Heart left ventricle (tissue), 16 donors: ENCODE measurements at places on chromosomes 6 and 20.

DNA sequence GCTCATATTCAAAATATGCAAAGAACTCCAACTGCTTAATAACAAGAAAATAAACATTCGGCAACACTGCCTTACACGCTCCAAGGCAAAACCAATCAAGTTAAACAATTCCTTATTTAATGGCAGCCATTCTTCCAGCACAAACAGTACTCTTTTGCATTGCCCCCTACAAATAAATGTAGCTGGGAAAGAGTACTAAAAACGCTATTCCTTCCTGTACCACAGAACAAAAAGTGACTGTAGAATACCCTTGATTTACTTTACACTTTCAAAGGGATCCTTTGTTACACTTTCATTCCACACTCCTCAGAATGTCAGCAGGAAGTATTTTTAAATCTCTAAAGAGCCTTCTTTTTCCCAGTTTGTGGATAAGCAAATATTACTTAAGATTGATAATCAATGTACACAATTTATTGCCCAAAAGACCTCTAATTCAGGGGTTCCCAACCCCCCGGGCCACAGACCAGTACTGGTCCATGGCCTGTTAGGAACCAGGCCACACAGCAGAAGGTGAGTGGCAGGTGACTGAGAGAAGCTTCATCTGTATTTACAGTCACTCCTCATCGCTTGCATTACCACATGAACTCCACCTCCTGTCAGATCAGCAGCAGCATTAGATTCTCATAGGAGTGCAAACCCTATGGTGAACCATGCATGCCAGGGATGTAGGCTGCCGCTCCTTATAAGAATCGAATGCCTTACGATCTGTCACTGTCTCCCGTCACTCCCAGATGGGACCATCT is 51.6 kb downstream of the MBOAT1 start:
- no peaks in the 10 kb centered on the region for H3K27me3 ChIP-seq
- H3K4me3 ChIP-seq = no peak overlapping the region
- no peak for DNase-seq
- no peaks in the 10 kb centered on the region for H3K36me3 ChIP-seq

DNA sequence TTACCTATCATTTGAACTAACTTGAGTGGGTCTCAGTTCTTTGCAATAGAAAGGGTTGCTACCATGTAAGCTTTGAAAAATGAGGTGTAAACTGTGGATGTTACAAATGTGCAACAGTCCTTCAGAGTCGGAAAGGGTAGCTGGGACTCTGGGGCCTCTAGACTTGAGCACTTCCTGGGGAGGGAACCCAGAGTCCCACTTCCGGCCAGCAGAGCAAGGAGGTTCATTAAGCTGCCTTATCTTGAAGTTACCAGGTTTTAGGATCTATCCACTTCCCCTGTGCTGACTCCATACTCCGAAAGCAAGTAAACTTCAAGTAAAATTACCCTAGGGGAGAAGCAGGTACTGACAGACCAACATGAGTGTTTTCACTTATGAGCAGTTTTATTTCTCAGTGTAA is 9.4 kb downstream of the TRIM10 start:
- H3K36me3 ChIP-seq = no peaks in the 10 kb centered on the region
- H3K27me3 ChIP-seq = no peaks in the 10 kb centered on the region
- no peak for DNase-seq
- no peak overlapping the region for H3K27ac ChIP-seq
- no peak overlapping the region for H3K4me3 ChIP-seq
- no peaks in the 10 kb centered on the region for H3K4me1 ChIP-seq

DNA sequence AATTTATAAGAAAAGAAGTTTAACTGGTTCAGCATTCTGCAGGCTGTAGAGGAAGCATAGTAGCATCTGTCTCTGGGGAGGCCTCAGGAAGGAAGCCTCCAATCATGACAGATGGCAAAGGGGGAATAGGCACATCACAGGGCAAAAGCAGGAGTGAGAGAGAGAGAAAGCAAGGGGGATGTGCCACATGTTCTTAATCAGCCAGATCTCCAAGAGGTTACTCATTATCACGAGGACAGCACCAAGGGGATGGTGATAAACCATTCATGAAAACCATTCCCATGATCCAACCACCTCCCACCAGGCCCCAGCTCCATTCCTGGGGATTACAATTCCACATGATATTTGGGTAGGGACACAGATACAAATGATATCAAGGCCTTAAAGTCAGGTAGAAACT is 217.5 kb upstream of the TCF21 start:
- no peaks in the 10 kb centered on the region for H3K36me3 ChIP-seq
- DNase-seq = no peak
- no peak overlapping the region for H3K4me3 ChIP-seq
- H3K27me3 ChIP-seq = no peaks in the 10 kb centered on the region

DNA sequence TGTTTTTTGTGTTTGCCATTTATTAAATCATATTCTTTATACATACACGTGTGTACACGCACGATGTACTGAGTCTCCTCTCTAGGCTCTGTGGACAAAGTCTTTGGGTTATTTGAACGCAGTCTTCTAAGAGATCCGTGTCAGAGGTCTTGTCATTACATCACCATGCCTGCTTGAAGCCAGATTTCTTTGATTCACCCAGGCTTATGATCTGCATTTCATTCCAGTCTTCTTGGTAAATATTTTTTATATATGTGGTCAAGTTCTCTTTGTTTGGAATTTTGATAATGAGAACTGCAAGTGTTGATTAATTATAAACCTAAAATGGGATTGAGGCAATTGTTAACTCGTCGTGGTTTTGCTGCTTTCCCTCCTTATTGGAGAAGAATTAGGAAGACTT is 34.6 kb downstream of the KCNS1 start:
- DNase-seq = no peak
- no peaks in the 10 kb centered on the region for H3K4me1 ChIP-seq
- H3K4me3 ChIP-seq = no peak overlapping the region
- no peaks in the 10 kb centered on the region for H3K36me3 ChIP-seq

DNA sequence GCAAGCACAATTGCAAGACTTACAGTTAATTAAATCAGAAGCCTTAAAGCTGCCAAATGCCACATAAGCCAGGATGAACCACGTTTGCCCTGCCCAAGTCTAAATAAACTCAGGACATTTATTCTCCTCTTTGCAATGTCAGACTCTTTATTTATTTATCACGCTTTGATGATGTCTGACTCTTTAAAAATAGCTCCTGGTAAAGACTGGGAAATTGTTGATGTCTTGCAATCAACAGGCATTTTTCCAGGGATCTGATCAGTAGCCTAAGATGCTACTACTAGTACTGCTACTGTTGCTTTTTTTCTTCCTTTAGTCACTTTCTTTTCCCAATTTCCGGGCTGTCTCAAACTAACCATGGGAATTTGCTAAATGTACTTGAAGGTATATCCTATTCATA is 365.8 kb upstream of the MARCKS start:
- H3K27me3 ChIP-seq = no peaks in the 10 kb centered on the region
- no peak overlapping the region for H3K27ac ChIP-seq
- H3K4me3 ChIP-seq = no peak overlapping the region
- DNase-seq = no peak
- H3K4me1 ChIP-seq = no peaks in the 10 kb centered on the region

GRCh38 chr6:159941286-159942113 is 27.4 kb upstream of the IGF2R start:
- no peak for DNase-seq
- no peak overlapping the region for H3K27ac ChIP-seq
- no peaks in the 10 kb centered on the region for H3K27me3 ChIP-seq
- H3K4me3 ChIP-seq = no peak overlapping the region

GRCh38 chr20:63124782-63125580 is 91.0 kb downstream of the YTHDF1 start:
- H3K36me3 ChIP-seq = no peaks in the 10 kb centered on the region
- H3K4me1 ChIP-seq = no peaks in the 10 kb centered on the region
- no peaks in the 10 kb centered on the region for H3K27me3 ChIP-seq
- no peak overlapping the region for H3K4me3 ChIP-seq
- H3K27ac ChIP-seq = no peak overlapping the region

- no peaks in the 10 kb centered on the region for H3K36me3 ChIP-seq
- no peaks in the 10 kb centered on the region for H3K27me3 ChIP-seq
- H3K4me3 ChIP-seq = no peak overlapping the region
These were observed 24.5 kb downstream of the TOX2 start for GRCh38 chr20:43938932-43939761.

DNA sequence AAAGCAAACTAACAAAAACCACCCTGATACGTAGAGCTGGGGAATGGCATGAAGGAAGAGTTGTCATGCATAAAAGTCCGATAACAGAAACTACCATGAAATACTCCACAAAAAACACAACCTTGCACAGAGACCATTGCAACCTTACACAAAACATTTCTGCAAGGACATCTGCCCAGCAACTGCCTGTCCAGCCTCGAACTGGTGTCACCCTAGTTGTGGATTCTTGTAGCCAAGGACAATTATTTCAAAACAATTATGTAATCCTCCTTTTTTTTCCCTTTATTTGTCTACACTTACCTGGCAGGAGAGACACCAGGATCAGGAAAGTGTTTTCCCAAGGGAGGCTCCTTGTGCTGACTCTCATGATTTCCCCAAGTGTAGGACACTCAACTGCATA is 232.5 kb upstream of the SYNDIG1 start:
- H3K4me3 ChIP-seq = no peak overlapping the region
- no peaks in the 10 kb centered on the region for H3K27me3 ChIP-seq
- no peaks in the 10 kb centered on the region for H3K4me1 ChIP-seq

DNA sequence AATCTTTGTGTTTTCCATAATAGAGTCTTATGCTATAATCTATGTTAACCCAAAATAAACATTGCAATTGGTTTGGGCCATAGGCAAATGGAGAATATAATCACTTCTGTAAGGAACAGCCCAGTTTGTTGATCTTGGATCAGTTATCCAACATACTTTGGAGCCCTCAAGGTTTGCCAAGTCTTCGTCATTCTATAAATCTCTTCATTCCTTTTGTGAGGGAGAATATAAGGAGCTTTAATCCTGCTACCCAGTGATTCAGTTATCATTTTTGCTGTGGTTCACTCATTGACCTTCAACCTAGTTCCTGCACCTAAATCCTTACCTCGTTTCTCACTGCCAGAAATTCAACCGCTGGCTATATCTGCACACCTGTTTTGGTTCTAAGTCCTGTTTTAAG is 500.3 kb upstream of the PTCHD4 start:
- no peak for DNase-seq
- no peaks in the 10 kb centered on the region for H3K36me3 ChIP-seq
- H3K4me3 ChIP-seq = no peak overlapping the region
- H3K27ac ChIP-seq = no peak overlapping the region
- H3K27me3 ChIP-seq = no peaks in the 10 kb centered on the region

DNA sequence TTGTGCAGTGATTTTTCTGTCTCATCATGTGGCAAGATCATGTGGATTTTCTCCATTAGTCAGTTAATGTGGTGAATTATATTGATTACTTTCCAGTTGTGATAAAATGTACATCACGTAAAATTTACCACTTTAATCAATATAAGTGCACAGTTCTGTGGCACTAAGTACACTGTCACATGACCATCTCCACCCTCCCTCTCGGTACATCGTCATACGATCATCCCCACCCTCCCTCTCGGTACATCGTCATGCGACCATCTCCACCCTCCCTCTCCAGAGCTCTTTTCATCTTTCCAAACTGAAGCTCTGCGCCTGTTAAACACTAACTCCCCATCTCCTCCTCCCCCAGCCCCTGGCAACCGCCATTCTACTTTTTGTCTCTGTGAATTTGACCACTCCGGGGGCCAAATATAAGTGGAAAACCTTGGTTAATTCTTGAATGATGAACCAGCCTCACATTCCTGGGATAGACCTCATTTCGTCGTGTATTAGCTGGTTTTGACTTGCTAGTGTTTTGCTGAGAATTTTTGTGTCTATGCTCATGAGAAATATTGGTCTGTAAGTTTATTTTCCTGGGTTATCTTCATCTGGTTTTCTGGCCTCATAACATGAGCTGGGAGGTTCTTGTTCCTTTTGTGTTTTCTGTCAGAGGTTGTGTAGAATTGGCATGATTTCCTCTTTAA is 10.8 kb downstream of the NTSR1 start:
- peaks cover 12% of the 10 kb centered on the region for H3K27me3 ChIP-seq
- no peaks in the 10 kb centered on the region for H3K36me3 ChIP-seq
- no peak for DNase-seq
- H3K27ac ChIP-seq = no peak overlapping the region

- no peak overlapping the region for H3K4me3 ChIP-seq
- peak; percentile 68 for DNase-seq
- H3K27me3 ChIP-seq = no peaks in the 10 kb centered on the region
- no peak overlapping the region for H3K27ac ChIP-seq
- peaks cover 41% of the 10 kb centered on the region for H3K4me1 ChIP-seq
These were observed 20.2 kb upstream of the TNFAIP3 start for GRCh38 chr6:137846772-137847313.

GRCh38 chr20:14860410-14860814 is 523.0 kb upstream of the FLRT3 start:
- H3K27me3 ChIP-seq = no peaks in the 10 kb centered on the region
- H3K36me3 ChIP-seq = no peaks in the 10 kb centered on the region
- H3K4me1 ChIP-seq = no peaks in the 10 kb centered on the region
- no peak overlapping the region for H3K4me3 ChIP-seq
- no peak for DNase-seq

- H3K4me1 ChIP-seq = no peaks in the 10 kb centered on the region
- no peak for DNase-seq
- no peaks in the 10 kb centered on the region for H3K27me3 ChIP-seq
- H3K4me3 ChIP-seq = no peak overlapping the region
- H3K27ac ChIP-seq = no peak overlapping the region
These were observed 120.9 kb downstream of the COL12A1 start for GRCh38 chr6:75084872-75085381.

GRCh38 chr6:156779206-156780094 is 2.3 kb downstream of the ARID1B start:
- peak overlapping the region; percentile 78 for H3K4me3 ChIP-seq
- H3K36me3 ChIP-seq = no peaks in the 10 kb centered on the region
- H3K4me1 ChIP-seq = peaks cover 53% of the 10 kb centered on the region
- no peaks in the 10 kb centered on the region for H3K27me3 ChIP-seq

DNA sequence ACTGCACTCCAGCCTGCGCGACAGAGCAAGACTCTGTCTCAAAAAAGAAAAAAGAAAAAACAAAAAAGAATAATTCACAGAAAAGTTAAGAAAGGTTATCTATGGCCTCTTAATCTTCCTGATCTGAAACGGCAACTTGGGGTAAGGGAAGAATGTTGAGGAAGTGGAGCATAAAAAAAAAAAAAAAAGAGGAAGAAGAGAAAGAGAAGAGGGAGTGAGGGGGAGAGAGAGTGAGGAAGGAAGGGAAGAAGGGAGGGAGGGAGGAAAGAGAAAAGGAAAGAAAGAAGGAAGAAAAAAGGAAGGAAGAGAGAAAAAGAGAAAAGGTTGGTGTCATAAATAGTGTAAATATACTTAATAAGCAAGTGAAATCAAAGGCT is 68.9 kb upstream of the NCOA3 start:
- no peaks in the 10 kb centered on the region for H3K36me3 ChIP-seq
- no peak overlapping the region for H3K27ac ChIP-seq
- no peaks in the 10 kb centered on the region for H3K27me3 ChIP-seq
- no peaks in the 10 kb centered on the region for H3K4me1 ChIP-seq
- no peak overlapping the region for H3K4me3 ChIP-seq
